ENCODE measurements at places on chromosomes 16 and 17. TPM values are rescaled to one million over a fixed set of nuclear protein-coding genes. Genes with fewer than 3 reads are reported as not detected.

DNA sequence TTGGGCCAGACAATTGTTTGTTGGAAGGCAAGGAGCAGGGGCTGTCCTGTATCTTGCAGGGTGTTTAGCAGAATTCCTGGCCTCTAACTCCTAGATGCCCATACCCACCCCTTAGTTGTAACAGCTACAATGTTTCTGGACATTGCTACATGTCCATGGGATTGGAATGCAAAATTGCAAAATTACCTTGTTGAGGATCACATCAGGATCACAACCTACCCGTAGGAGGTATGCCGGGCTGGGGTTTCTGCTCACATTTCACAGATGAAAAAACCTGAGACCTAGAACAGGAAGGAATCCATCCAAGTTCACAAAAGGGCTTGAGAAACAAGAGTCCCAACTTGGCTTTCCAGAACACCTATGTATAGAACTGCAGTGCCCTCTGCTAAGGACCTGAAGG is 22.7 kb downstream of the NOG start:
- H3K4me1 ChIP-seq: no peaks in the 10 kb centered on the region
- H3K4me3 ChIP-seq: no peak overlapping the region
- H3K27me3 ChIP-seq: no peaks in the 10 kb centered on the region
- no peak overlapping the region for H3K27ac ChIP-seq
- DNase-seq: no peak

DNA sequence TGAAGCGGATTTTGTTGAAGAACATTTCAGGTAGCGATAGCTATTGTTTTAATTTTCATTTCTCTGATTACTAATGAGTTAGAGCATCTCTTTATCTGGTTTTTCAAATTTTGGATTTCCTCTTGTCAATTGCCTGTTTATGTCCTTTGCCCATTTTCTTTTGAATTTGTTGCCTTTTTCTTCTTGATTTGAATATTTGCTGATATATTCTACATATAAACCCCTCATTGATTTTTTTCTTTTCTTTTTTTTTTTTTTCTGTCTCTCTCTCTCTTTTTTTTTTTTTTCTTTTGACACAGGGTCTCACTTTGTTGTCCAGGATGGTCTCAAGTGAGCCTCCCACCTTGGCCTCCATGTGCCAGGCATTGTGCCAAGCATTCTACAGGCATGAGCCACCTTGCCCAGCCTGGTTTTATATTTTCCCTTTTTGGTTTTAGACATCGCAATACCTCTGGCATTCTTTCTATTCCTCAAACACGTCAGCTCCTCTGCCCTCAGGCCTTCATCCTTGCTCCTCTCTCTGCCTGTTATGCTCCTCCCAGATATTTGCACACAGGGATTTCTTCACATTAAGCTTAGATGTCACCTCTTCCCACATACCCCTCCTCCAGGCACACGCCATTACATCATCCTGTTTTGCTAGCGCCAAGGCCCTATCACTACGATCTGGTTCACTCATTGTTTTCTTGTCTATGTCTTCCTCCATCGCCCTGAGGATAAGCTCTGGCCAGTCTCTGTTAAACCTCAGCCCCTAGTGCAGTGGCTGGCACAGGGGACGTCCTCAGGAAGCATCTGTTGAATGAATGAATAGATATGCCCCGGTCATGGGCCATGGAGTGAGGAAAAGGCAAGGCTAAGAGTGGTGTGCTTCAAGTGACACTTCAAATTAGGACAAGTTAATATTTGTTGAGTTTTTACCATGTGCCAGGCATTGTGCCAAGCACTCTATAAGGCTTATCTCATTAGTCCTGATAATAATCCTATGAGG is 8.6 kb downstream of the SARM1 start:
- H3K4me1 ChIP-seq: peaks cover 21% of the 10 kb centered on the region
- no peak overlapping the region for H3K4me3 ChIP-seq
- H3K36me3 ChIP-seq: no peaks in the 10 kb centered on the region
- DNase-seq: no peak
- no peaks in the 10 kb centered on the region for H3K27me3 ChIP-seq

ZFHX3 gene
- 3.5 TPM for total RNA-seq

DNA sequence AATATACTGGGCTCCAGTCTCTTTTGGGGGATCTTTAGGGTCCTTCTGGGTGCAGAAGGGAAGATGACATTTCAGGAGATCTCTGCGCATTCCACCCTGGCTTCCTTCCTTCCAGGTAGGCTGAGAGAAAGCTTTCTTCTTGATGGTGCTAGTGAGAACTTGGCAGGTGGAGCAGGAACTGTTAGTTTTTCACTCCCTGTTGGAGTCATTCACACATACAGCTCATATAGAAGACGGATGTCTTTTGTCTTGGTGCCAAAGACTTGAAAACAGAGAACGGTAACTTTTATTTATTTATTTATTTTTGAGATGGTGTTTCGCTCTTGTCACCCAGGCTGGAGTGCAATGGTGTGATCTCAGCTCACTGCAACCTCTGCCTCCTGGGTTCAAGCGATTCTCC is 43.9 kb downstream of the PITPNC1 start:
- no peaks in the 10 kb centered on the region for H3K27me3 ChIP-seq
- H3K4me1 ChIP-seq: no peaks in the 10 kb centered on the region
- no peak overlapping the region for H3K4me3 ChIP-seq
- no peak overlapping the region for H3K27ac ChIP-seq
- no peak for DNase-seq
- no peaks in the 10 kb centered on the region for H3K36me3 ChIP-seq

- H3K4me3 ChIP-seq: no peak overlapping the region
- no peak overlapping the region for H3K27ac ChIP-seq
These were observed 47.5 kb downstream of the SLC6A2 start for GRCh38 chr16:55703003-55704001.

DNA sequence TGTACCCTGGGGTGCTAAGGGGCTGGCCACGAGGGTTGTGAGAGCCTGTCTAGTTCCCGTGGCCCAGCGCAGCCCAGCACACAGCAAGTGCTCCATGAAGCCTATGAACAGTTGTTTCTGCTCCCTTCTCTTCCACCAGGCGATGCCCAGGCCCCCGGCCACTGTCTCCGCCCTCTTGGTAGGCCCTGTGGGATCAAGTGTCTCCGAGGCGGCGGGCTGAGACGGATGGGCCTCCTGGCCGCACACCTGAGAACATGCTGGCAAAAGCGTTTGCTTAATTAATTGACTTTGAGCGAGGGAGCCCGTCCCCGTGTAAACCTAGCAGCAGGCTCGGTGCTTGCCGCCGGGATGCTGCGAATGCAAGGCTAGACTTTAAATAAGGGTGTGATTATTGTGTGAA is 129.7 kb upstream of the GSE1 start:
- no peaks in the 10 kb centered on the region for H3K4me1 ChIP-seq
- no peaks in the 10 kb centered on the region for H3K27me3 ChIP-seq
- H3K27ac ChIP-seq: no peak overlapping the region
- H3K4me3 ChIP-seq: no peak overlapping the region

GRCh38 chr17:75551266-75551665 is 25.8 kb downstream of the LLGL2 start:
- H3K4me1 ChIP-seq: peaks cover 8% of the 10 kb centered on the region
- H3K36me3 ChIP-seq: no peaks in the 10 kb centered on the region
- DNase-seq: no peak

CCL3 gene
- 5.6 TPM for total RNA-seq

GRCh38 chr17:37605813-37606505 is 3.3 kb downstream of the SYNRG start:
- H3K27ac ChIP-seq: no peak overlapping the region
- no peak for DNase-seq
- H3K4me1 ChIP-seq: peaks cover 5% of the 10 kb centered on the region
- no peak overlapping the region for H3K4me3 ChIP-seq
- H3K36me3 ChIP-seq: peaks cover 4% of the 10 kb centered on the region

DNA sequence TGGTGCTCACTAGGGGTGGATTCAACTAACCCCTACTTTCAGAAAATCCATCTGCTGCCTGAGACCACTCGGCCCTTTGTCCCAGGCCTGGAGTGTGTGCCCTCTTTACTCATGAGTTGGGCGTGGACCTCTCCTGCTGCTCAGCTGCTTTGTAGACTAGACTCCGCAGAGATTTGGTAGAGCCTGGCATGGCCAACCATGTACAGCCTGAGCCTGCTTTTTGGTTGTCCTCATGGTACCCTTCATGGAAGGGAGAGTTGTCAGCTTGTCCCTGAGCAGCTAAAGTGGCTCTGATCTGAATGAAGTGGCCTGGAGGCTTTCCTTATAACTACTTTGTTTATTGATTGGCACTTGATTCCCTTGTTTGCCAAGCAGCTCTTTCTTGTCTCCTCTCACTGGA is 1.5 kb downstream of the EDC4 start:
- DNase-seq: no peak
- H3K4me3 ChIP-seq: no peak overlapping the region
- H3K4me1 ChIP-seq: peaks cover 23% of the 10 kb centered on the region
- H3K36me3 ChIP-seq: peaks cover 32% of the 10 kb centered on the region
- no peaks in the 10 kb centered on the region for H3K27me3 ChIP-seq

DNA sequence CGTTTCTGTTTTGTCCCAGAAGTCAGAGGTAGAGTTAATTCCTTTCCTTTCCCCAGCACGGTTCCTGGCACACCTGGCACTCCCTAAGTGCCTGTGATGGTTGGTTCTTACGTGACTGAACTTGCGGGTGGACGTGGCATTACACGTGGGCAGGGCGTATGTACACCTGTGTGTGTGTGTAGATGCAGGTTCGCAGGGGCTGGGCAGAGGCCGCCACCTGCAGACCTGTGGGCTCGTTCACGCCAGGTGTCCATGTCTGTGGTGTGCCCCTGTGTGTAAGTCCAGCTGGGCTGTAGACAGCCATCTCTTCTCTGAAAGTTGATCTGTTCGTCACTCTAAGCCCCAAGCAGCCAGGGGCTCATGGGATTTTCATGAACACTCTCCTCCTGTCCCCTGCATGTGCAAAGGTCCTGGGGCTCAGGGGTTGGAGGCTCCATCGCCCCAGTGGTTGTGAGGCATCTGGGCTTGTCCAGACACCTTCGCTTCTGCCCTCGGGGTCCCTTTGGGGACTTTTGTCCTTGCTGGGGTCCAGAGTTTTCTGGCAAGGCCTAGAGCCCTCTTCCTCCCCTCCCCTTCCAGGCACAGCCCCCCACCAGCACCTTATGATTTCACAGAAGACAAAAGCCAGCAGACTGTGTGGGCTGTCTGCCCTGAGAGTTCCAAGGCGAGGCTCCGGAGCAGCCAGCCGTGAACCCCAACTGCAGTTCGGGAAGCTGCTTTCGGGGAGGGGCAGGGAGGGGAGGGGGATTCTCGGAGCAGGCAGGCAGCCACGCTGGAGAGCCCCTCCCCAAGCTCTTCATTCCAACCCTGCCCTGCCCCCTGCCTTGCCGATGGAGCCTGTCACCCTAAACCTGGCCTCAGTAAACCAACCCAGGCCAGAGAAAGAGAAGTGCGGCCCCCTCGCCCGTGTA is 5.4 kb upstream of the FSCN2 start:
- H3K4me3 ChIP-seq: no peak overlapping the region
- DNase-seq: no peak
- no peaks in the 10 kb centered on the region for H3K36me3 ChIP-seq
- peaks cover 10% of the 10 kb centered on the region for H3K4me1 ChIP-seq

DNA sequence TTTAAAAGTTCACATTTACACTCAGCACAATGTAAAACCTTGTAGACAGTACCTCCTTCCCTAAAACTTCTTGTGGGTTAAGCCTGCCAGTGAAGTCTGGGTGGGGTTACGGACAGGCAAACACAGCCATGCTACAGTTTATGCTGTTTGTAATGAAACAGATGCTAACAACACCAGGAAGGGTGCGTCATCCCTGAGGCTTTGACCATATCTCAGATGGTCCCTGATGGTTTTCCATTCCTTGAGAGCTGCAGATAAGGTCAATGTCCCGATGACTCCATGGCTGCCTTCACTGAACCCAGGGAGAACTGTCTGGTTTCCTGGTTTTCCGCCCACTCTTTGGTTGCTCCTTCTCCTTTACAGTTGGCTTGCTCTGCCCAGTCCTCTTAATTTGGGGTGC is 29.1 kb downstream of the GAS7 start:
- no peak for DNase-seq
- no peaks in the 10 kb centered on the region for H3K36me3 ChIP-seq
- no peaks in the 10 kb centered on the region for H3K27me3 ChIP-seq
- H3K27ac ChIP-seq: no peak overlapping the region

- H3K4me3 ChIP-seq: no peak overlapping the region
- DNase-seq: no peak
- H3K36me3 ChIP-seq: no peaks in the 10 kb centered on the region
- H3K4me1 ChIP-seq: no peaks in the 10 kb centered on the region
These were observed 325.4 kb downstream of the ZFHX3 start for GRCh38 chr16:72722552-72722951.

PPP1R27 gene
- total RNA-seq: not detected

DNA sequence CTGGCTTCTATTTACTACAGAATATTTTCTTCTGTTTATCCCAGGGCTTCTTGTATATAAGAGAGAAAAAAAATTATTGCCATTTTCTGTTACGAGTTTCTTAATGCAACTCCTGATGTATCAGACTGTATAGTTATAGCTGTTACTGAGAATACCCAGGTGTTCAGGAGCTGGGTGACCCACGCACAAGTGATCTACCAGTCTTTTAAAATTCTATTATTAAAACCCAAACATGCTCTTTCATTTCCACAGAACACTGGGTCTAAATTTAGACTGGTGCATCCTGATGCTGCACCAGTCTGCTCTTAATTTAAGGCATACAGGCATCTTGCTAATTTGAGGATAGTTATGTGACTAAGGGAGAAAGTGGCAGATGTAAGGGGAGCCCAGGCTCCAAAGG is 31.2 kb upstream of the NLRP1 start:
- H3K4me1 ChIP-seq: no peaks in the 10 kb centered on the region
- no peak for DNase-seq
- no peaks in the 10 kb centered on the region for H3K36me3 ChIP-seq
- H3K4me3 ChIP-seq: no peak overlapping the region
- no peak overlapping the region for H3K27ac ChIP-seq
- no peaks in the 10 kb centered on the region for H3K27me3 ChIP-seq

CNGB1 gene
- under 0.01 TPM for total RNA-seq

- no peaks in the 10 kb centered on the region for H3K4me1 ChIP-seq
- DNase-seq: no peak
- H3K36me3 ChIP-seq: peaks cover 83% of the 10 kb centered on the region
- no peaks in the 10 kb centered on the region for H3K27me3 ChIP-seq
- H3K27ac ChIP-seq: no peak overlapping the region
These were observed 30.8 kb downstream of the GINS2 start for GRCh38 chr16:85657996-85658395.

NFATC3 gene
- total RNA-seq: 21.2 TPM

- no peak overlapping the region for H3K4me3 ChIP-seq
- H3K27me3 ChIP-seq: no peaks in the 10 kb centered on the region
- no peaks in the 10 kb centered on the region for H3K36me3 ChIP-seq
- peak overlapping the region; percentile 89 for H3K27ac ChIP-seq
These were observed 60.2 kb downstream of the EMP2 start for GRCh38 chr16:10519929-10520868.

DNA sequence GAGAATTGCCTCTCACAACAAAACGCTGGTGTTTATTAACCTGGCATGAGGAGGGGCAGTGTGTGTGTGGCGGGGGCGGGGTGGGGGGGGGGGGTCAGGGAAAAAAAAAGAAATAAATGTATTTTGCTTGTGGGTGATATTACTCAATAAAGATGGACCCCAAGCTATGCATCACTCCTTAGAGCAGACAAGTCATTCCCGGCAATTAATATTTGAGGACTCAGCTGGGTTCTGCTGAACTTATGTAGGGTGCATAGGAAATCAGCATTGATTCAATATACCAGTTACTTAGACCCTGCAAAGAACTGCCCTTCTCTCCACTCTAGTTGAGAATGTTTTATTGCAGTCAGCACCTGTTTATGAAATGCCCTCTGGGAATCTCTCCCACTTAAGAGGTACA is 206.2 kb upstream of the MAF start:
- DNase-seq: no peak
- H3K4me3 ChIP-seq: no peak overlapping the region
- H3K27ac ChIP-seq: no peak overlapping the region
- no peaks in the 10 kb centered on the region for H3K36me3 ChIP-seq

Measured in liver (tissue), 10 donors.